Activated T-cell treated with anti-CD3 and anti-CD28 coated beads, Interleukin-2, amount 50 U/mL, for 4 hours (primary cell): ENCODE measurements at places on chromosomes 7 and 10.

DNA sequence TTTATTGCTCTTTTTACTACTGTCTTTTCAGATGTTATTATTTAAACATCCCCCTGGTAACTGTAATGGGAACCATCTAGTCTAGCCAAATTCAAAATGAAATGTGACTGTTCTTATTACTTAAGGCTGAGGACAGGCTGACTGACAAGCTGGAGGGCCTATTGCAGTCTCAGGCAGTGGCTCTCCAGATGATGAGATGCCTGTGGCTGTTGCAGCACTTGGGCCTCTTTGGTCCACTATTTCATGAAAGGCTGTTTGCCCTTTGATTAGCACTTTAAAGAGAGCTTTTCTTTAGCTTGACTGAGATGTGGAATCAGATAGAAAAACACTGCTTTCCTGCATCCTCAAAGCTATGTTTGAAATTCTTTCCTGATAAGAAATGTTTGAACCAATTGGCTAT is 540.5 kb downstream of the SORCS3 start:
- DNase-seq, result no peak

GRCh38 chr10:56316603-56317002 is 44.5 kb downstream of the ZWINT start:
- DNase-seq, result no peak

- no peak for DNase-seq
Observed at GRCh38 chr7:103993551-103993950, 4.1 kb upstream of the RELN start.

- no peak for DNase-seq
Observed at GRCh38 chr7:55770778-55771177, 91.8 kb downstream of the SEPTIN14 start.

GRCh38 chr7:122429926-122430325 is 125.4 kb upstream of the FEZF1 start:
- DNase-seq, result no peak

GRCh38 chr10:12042409-12042796 is 206 bp downstream of the UPF2 start:
- peak; percentile 59 for DNase-seq

DNA sequence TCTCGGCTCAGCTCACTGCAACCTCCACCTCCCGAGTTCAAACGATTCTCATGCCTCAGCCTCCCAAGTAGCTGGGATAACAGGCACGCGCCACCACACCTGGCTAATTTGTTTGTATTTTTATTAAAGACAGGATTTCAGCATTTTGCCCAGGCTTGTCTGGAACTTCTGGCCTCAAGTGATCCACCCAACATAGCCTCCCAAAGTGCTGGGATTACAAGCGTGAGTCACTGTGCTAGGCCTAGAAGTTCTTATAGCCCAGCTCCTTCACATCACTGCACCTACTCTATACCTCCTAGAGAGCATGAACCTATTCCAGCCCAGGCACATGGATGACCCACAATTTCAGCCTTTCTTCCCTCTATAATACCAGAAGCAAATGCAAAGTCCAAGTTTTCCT is 1.3 kb upstream of the BLOC1S2 start:
- no peak for DNase-seq

DNA sequence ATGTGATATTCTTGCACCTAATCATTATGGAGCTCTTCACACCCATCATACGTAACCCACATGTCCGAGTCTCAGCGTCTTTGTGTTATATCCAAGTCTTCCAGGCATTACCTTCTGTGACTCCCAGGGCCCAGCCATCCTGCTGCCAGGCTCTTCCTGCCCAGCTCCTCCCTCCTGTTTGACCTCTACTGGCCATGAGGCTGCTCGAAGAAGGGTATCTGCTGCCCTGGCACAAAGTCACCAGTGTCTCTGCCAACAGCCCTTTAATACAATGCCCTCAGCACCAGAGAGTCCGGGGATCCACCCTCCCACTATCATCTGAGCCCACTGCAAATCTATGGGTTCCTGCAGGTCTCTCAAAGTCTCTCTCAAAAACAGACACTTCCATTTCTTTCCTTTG is 65.3 kb upstream of the WAC start:
- DNase-seq, result no peak

DNA sequence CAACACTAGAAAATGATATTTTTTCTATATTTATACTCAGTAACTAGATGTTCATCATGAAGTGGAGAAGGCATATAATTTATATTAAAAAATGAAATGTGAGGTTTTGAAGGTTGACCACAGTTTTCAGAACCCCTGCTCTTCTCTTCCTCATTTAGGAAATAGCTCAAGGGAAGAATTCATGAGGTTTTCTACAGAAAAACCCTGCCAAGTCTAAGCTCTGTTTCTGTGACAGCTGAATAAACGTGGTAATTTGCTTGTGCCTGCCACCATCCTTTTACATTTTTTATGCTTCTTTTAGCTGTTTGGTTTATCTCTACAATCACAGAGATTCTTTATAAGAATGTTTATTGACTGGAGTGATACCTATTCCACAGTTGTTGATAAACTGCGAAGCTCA is 630.3 kb upstream of the POT1 start:
- DNase-seq, result no peak
